ENCODE measurements at places on chromosomes 3 and 15.

DNA sequence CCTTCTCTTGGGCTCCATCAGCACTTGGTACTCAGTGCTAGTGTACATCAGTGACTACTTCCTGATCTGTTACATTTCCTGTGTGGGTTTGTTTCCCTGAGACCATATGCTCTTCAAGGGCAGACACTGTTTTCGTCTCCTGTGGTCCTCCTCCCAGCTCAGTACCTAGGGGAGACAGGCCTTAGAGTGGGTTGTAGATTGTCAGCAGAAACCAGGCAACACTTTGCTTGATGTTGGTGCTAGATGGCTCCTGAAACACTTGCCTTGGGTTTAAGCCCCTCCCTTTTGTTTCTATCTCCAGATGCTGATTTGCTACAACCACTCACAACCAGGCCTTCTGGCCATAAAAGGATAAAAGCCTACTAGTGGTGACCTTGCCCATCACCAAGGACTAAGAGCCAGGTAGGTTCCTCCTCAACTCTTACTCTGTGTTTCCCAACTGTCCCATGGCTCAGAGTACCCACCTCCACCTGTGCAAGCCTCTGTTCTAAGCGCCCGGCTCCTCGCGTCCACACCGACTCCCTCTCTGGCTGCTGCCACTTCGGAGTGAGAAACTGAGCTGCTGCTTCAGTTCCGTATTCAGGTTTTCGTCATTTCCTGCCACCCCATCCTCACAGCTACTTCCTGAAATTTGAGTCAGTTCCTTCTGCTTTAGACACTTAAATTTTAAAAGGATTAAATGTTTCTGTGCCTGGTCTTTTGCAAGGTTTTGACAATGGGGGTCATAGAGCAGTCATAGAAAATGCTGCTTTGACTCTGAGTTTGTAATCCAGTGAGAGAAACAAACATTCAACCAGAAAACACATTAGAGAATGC lies at the start of gene HCLS1:
Gene HCLS1 (minus strand): TSS at position 548 of the 816 bp plus-strand sequence. CDS start 2,556 bp downstream, outside the sequence.
- DNase-seq = peak; percentile 56

DNA sequence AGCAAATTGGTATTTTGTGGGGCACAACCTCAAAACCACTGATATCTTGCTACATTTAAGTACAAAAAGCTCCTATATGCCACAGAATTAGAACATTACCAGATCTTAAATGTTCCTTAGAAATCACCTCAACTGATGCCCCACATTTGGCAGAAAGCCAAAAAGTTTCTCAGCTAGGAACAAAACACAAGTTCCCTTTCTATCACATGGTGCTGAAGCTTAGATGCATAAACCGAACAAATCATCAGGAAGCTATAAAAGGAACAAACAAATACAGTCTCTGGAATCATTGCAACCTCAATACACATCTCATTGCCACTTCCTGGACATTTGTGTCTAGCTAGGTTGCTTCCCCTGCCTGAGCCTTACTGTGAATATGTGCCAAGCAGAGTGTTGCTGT lies 492.6 kb downstream of the LPP start:
- DNase-seq = no peak

DNA sequence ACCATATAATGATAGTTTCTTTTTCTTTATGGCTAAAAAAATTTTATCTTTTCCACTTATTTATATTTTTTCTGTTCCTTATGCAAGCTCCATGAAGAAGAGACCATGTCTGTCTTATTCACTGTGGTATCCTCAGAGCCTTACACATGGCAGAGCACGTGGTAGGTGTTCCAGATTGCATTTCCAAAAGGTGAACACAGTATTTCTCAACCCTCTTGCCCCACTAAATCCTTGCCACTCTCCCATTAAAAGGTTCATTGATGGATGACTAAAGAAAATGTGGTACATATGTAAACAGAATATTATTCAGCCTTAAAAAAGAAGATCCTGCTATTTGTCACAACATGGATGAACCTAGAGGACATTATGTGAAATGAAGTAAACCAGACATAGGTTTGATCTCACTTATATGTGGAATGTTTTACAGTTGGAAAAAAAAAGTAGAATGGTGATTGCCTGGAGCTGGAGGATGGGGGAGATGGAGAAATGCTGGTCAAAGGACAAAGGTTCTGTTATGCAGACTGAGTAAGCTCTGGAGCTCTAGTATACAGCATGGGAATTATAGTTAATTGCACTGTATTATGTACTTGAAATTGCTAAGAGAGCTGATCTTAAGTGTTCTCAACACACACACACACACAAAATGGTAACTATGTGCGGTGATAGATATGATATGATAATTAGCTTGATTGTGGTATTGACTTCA lies 266.7 kb downstream of the CNTN3 start:
- DNase-seq = no peak

DNA sequence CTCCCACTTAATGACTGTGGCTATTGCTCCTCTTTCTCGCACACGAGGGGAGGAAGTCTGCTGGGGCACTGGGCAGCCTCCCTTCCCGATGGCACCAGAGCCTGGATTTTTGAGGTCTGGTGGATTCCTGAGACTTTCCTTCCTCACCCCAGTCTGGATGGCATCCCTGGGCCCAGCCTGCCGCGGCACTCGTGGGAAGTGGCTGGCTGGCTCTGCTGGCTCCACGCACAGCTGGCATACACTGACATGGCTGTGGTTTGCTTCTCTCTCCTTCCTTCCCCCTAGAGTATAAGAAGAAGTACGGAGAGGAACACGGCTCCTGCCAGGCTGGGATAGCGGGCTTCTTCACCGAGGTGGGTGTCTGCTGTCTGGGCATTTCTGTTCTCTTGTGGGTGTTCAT lies 319.8 kb upstream of the LRRFIP2 start:
- no peak for DNase-seq

- no peak for DNase-seq
These were observed 99.8 kb upstream of the PRR20G start for GRCh38 chr3:127387556-127388153.

DNA sequence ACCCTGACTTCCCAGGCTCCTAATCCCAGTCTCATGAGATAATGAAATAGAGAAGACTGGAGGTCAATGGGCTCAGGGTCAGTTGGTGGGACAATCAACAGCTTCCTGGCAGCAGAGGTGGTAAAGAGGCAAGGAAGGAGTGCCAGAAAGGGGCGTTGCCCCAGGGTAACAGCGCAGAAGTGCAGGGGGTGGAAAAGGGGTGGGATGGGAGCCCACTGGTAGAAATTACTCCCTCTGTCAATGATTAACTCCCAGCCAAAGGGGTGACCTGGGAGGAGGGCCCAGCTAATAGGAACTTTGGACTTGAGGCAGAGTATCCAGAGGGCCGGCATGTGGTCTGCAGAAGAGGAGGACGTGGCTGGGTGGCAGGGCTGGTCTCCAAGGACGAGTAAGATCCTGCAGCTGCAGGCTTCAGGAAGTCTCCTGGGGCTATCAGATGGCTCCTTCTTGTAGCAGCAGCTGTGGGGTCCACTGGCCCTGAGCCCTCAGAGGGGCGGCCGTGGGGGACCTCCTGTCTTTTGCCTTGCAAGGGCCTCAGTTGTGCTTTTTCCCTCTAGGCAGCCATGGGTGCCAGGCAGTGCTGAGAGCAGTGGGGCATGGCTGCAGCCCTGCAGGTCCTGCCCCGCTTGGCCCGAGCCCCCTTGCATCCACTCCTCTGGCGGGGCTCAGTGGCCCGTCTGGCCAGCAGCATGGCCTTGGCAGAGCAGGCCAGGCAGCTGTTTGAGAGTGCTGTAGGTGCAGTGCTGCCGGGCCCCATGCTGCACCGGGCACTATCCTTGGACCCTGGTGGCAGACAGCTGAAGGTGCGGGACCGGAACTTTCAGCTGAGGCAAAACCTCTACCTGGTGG lies 2.3 kb downstream of the GLYCTK start:
- DNase-seq = no peak

DNA sequence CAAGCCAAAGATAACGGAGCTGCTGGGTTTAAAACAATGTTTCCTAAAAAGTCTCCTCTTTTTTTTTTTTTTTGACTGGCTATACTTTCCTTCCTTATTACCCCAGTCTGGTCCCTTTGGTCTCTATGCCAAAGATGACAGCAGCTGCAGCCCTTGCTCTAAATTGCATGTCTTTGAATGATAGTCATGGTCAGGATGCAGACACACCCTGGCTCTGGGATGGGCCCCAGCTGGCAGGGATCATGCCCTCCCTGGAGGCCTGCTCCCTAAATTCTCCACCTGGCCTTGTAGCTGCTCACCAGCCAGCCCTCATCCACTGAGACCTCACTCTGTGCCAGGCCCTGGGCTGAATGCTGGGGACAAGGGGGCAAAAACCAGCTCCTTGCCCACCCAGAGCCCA lies 95.8 kb downstream of the MESD start:
- DNase-seq = no peak

DNA sequence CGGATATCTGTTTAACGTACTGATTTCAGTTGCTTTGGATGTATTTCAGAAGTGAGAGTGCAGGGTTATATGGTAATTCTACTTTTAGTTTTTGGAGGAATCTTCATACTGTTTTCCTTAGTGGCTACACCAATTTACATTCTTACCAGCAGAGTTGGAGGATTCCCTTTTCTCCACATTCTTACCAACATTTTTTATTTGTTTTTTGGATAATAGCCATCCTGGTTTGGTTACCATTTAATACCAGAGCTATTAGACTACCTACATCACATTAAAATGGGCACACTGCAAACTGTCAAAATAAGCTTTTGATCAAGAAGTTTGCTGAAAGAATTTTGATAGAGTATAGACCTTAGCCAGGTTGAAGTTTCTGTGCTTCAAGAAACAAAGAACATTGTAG lies 217.2 kb upstream of the CFAP20DC start:
- no peak for DNase-seq

DNA sequence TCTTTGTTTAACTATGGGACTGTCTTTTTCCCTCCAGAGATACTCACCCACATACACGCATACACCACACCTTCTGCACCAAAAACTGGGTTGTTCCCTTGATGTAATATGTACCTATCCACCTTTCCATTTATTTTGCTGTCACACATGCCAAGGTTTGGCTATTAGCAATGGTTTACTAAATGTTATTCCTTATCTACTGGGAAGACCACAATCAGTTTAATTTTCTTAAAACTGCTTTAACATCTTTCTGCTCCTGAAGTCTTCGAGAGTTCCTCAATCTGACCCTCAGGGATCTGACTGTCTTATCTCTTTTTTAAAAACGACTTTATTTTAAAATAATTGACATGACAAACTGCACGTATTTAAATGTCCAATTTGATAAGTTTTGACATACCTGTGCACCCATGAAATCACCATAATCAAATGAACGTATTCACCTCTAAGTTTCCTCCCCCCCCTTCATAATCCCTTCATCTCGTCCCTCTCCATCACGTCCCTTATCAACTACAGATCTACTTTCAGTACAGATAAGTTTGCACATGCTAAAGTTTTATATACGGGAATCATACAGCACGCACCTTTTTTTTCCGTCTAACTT lies 805 bp upstream of the TRPM7 start:
- DNase-seq = no peak

GRCh38 chr3:173770011-173770410 lies 372.5 kb downstream of the NLGN1 start:
- DNase-seq = no peak

- no peak for DNase-seq
These were observed 394.0 kb downstream of the LRTM1 start for GRCh38 chr3:54533856-54534255.

- DNase-seq = no peak
These were observed 334.6 kb upstream of the GRM7 start for GRCh38 chr3:6526321-6526720.

GRCh38 chr3:16474216-16474615 lies 39.3 kb downstream of the RFTN1 start:
- DNase-seq = no peak

- no peak for DNase-seq
These were observed 7.2 kb downstream of the TMOD2 start for GRCh38 chr15:51758645-51759044.

- DNase-seq = no peak
These were observed 108.2 kb downstream of the TBL1XR1 start for GRCh38 chr3:177089110-177089509.

GRCh38 chr3:37745076-37745475 lies 116.6 kb upstream of the CTDSPL start:
- no peak for DNase-seq

DNA sequence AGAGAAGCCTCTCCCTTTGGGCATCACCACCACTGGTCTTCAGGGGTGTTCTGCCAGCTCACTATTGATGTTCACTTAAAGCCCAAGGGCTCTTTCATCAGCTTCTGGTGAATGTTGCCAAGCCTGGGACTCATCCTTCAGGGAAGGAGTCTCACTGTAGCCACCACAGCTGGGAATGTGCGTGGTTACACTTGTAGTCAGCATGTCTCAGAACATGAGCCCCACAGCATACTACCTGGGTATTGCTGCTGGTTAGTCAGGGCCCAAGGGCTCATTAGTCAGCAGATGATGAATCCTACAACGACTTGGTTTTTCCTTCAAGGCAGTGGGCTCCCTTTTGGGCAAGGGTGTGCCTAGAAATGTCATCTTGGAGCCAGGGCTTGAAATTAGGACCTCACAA lies 412.9 kb downstream of the VGLL3 start:
- no peak for DNase-seq

DNA sequence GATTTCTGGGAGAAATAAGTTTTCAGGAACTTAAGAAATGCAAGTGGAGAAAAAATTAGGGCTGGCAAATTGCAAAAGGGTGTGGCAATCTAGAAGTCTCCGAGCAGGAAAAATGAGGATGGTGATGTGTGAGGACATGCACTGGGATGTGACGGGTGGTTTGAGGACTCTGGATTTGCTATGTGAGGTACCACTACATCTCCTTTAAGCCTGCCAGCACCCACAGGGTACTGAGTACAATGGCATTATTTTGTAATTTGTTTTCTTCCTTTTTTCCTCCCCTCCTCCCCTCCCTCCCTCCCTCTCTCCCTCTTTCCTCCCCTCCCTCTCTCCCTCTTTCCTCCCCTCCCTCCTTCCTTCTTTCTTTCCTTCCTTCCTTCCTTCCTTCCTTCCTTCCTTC lies 237.5 kb downstream of the GAP43 start:
- DNase-seq = no peak

DNA sequence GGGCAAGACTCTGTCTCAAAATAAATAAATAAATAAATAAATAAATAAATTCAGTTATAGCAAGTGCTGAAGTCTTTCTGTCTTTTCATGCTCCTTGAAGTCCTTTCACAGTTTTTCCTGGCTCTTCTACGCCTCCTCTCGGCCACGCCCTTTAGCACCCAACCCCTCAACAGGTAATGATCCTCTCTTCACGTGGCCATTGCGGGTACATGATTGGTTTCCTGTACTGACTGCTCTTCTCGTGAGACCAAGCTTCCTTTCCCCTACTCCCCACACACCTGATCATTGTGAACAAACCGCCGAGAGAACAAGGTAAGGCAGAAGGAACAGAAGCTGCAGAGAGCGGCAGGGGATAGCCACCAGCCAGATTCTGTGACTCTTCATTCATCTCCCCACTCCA lies 2.3 kb upstream of the ZNF774 start:
- DNase-seq = no peak

DNA sequence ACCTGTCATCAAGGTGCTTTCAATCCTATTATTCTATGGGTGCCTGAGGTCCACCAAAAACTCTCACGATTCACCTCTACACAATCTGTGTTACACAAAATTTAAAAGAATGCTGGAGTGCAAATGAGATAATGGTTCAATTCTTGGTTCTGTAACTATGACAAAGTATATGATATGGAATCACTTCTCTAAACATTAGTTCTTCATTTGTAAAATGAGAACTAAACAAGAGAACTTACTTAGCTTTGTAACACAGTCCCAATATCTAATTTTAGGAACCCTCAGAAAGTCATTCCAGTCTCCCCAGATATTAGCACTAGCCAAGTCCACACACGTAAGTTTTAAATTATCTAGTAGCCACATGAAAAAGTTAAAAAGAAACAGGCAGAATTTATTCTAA lies 111.5 kb downstream of the TBL1XR1 start:
- DNase-seq = no peak
